ENCODE measurements at places on chromosomes 6 and 20.

- DNase-seq, result no peak
Observed at GRCh38 chr6:30676660-30677285, 4.0 kb upstream of the DHX16 start.

GRCh38 chr20:40339661-40340449, 349.2 kb downstream of the MAFB start:
- DNase-seq, result peak; percentile 90

DNA sequence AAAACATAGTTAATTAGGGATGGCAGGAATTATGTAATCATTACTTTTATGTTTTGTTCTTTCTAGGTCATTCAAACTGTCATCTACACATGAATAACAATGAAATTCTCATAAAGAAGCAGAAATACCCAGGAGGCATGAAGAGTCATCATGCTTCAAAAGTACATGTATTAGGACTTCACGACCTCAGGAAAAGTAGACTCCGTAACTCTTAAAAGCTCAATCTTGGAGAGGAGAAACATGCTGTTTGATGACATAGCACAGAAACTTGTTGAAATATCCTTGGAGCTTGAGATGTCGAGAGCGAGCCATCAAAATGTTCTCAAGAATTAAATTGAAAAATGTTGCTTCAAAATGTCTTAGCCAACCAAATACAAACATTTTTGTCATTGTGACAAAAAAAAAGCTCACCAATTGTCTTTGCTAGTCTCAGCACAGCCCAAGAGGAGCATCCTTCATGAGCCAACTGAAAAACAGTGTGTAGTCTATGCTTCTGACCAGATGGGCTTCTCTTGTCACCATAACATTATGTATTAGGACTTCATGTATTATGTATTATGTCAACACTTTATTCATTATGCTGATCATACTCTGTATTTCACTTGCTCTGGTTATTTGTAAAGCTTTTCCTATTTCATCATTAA, 28.2 kb upstream of the ANKEF1 start:
- DNase-seq, result no peak

DNA sequence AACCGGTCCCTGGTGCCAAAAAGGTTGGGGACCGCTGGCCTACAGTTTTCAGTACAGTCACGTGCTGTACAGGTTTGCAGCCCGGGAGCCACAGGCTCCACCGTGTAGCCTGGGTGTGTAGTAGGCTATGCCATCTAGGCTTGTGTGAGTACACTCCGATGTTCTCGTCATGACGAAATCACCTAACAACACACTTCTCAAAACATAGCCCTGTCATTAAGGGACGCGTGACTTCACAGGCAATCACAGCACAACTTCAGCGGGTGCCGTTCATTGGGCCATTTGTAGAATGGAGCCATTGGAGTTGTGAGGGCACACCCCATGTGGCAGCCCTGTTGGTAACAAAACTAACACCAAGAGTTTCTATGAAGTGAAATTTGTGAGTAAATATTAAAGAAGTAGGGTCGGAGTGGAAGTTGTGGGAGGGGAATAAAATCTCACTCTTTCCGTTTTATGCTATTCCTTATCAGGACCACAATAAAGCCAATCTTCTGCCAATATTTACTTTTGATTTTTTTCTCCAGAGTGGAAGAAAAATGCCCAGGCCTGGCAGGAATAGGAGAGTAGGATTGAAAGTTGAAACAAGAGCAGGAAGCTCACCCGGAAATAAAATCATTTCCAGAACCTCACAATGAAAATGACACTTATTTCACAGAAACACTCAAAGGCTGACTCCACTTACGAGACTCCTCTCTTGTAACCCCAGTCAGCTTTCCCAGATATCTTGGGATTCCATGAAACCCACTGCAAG, 63.7 kb upstream of the PTPN1 start:
- peak; percentile 74 for DNase-seq

- no peak for DNase-seq
Observed at GRCh38 chr6:30810813-30811339, 66.5 kb upstream of the IER3 start.

DNA sequence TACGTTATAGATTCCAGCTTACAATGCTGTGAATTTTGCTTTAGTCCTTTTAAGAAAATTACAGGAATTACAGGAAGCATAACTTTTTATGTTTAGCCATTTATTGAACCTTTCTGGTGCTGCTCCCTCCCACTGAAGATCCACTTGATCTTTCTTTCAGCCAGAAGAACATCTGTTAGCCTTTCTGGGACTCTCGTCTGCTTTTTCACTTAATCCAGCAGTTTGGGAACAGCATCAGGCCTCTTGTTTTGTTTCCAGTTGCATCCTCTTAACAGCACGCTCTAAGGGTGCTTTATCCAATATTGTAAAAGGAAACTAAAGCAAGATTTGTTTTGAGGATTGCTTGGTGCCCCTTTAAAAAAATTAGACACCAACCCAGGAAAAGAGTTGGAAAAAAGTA, 10.3 kb upstream of the CYP24A1 start:
- DNase-seq, result no peak

GRCh38 chr6:18122128-18123093, at the start of gene NHLRC1:
NHLRC1 (minus strand) TSS chr6:18122677; CDS start chr6:18122606, 71 bp downstream.
- peak; percentile 94 for DNase-seq

Data from suppressor macrophage treated with lipopolysaccharide for 1 hour (primary cell).